ENCODE measurements at places on chromosomes 3 and 15.

DNA sequence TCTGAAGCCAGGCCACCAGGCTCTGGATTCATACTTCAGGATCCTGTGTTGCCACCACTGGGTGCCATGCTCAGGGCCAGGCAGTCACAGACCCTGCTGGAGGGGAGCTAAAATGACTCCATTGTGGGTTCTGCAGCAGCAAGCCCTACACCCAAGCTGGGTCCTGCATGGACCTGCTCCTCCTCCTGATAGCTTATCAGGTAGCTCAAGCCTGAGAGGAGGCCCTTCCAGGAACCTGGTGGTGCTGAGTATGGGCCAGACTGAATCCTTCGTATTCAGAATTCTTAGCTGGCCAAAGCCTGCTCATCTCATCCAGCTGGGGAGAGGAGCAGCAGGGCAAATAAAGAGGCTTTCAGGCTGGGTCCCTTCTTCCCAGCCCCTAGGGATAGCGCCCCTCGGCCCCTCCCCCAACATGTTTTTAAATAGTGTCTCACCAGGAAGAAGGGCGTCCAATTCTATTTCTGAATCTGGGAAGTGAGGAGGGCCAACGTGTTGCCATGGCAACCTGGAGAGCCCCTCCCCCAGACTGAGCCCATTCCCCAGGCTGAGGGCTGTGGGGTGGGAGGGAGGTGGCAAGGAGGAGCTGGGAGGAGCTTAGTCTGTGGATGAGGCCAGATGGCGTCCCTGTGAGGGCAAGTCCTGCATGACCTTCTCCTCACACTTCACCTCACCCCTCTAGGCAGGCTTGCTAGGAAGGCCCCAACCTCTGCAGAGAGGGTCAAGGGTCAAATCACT lies 11.0 kb upstream of the CAMKV start:
- no peak for DNase-seq

DNA sequence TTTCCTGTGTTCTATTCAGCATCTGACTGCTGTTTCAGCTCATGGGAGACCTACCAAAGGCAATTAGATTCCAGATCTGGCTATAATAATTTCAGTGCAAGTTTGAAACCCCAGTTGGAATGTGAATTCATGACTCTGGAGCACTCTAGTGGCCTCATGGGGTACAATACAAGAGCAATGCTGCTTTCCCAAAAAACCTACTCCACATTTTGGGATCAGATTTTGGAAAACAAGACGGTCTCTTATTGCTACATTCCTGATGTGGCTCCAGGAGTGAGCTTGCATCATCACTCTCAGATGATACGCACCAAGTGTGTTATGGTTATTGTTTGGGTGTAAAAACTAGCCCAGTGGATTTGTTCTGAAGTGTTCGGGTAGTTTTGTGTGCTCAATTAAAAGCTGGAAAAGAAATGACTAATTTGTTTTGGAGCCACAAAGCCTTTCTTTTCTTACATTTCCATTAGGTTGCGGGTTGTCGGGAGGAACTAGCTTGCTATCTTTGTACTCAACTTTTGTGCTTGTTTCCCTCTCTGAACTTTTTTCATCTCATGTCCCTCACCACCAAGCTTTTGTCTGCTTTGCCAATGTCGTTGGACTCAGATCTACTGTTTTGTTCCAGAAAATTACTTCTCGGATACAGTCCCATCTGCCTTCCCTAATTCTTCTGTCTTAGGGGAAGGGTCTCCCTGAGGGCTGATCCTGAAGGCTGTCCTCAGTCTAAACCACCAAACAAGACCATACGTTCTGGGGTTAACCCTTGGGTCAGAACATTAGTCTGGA lies 272.1 kb downstream of the BBX start:
- peak; percentile 25 for DNase-seq

GRCh38 chr3:112074616-112075497 lies 11.3 kb upstream of the C3orf52 start:
- DNase-seq = peak; percentile 94

DNA sequence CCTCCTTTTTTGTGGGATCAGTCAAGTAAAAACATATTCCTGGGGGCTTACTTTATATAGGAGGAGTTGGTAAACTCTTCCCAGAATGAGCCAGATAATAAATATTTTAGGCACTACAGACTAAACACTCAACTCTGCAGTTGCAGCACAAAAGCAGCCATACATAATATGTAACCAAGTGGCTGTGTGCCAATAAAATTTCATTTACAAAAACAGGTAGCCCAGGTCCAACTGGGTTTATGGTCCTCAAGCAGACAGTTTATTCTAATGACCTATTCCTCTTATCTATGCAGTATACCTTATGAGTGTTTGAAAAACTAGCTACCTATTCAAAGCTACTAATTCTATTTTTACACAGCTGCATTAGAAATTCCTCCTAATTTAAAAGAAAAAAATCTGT lies 61.8 kb downstream of the FAIM start:
- no peak for DNase-seq

- DNase-seq = no peak
Measured at GRCh38 chr3:136979204-136979603, 21.4 kb downstream of the IL20RB start.
